ENCODE measurements at places on chromosomes 13 and 19. TPM values are rescaled to one million over a fixed set of nuclear protein-coding genes. Genes with fewer than 3 reads are reported as not detected.

DNA sequence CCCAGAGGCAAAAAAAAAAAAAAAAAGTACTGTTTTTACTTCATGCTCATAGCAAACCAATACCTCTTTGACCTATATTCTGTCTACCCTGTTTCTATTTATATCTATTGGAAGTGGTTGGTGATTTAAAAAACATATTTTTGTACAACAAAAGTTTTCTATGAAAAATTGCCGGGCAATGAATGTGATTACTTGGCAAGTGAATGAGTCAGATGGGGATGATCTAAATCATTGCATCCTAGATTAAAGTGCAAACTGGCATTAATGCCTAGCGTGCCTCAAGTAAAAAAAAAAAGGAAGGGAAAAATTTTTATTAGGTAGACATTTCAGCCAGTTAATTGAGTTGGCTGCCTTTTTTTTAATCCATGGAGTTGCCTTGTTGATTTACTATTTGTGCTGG, 500.6 kb downstream of the KCTD12 start:
- DNase-seq = no peak
- no peaks in the 10 kb centered on the region for H3K27me3 ChIP-seq
- H3K27ac ChIP-seq = no peak overlapping the region
- H3K4me3 ChIP-seq = no peak overlapping the region
- no peaks in the 10 kb centered on the region for H3K4me1 ChIP-seq

GRCh38 chr13:91546900-91547299, 148.5 kb downstream of the GPC5 start:
- H3K36me3 ChIP-seq = no peaks in the 10 kb centered on the region
- no peak overlapping the region for H3K4me3 ChIP-seq
- H3K4me1 ChIP-seq = no peaks in the 10 kb centered on the region
- H3K27me3 ChIP-seq = no peaks in the 10 kb centered on the region
- no peak overlapping the region for H3K27ac ChIP-seq

DNA sequence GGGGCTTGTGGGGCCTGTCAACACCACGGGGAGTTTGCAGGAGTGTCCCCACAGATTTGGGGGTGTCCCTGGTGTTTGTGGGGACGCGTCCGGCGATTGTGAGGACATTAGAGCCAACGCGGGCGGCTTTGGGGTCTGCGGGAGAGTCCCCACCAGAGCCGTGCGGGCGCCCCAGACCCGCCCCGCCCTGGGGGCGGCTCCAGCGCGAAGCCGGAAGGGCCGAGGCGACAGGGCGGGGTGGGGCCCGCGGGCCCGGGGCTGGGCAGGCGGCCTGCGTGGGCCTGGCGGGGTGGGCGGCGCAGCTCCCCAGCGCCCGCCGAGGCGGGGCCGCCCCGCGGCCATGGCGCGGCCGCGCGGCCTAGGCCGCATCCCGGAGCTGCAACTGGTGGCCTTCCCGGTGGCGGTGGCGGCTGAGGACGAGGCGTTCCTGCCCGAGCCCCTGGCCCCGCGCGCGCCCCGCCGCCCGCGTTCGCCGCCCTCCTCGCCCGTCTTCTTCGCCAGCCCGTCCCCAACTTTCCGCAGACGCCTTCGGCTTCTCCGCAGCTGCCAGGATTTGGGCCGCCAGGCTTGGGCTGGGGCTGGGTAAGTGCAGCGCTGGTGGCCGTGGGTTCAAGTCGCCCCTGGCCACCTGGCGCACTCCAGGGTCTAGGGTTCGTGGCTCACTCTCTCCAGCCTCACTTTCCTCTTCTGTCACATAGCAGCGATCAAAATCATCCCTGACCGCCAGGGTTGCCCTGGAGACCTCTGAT, 10.3 kb downstream of the PDE4A start:
- H3K4me1 ChIP-seq = peaks cover 27% of the 10 kb centered on the region
- no peaks in the 10 kb centered on the region for H3K36me3 ChIP-seq
- no peak for DNase-seq
- H3K4me3 ChIP-seq = peak overlapping the region; percentile 47
- H3K27ac ChIP-seq = no peak overlapping the region
- H3K27me3 ChIP-seq = no peaks in the 10 kb centered on the region

- no peak overlapping the region for H3K4me3 ChIP-seq
- no peaks in the 10 kb centered on the region for H3K27me3 ChIP-seq
- H3K27ac ChIP-seq = peak overlapping the region; percentile 87
- DNase-seq = no peak
- H3K4me1 ChIP-seq = peaks cover 14% of the 10 kb centered on the region
- H3K36me3 ChIP-seq = no peaks in the 10 kb centered on the region
These were observed 709.0 kb upstream of the ARGLU1 start for GRCh38 chr13:107276936-107277335.

DNA sequence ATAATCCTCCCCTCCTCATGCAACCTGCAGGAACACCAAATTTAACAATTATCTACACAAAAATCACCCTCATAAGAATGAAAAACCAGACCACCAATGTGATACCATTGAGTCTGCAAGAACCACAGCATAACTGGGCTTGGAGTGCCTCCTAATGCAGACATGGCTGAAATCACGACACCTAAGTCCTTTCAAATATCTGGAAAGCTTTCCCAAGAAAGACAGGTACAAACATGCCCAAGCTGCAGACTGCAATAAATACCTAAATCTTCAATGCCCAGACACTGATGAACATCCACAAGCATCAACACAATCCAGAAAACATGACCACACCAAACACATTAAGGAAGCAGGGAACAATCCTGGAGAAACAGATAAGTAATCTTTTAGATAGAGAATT, 417.1 kb downstream of the LMO7 start:
- no peak overlapping the region for H3K4me3 ChIP-seq
- DNase-seq = no peak
- H3K36me3 ChIP-seq = no peaks in the 10 kb centered on the region

DNA sequence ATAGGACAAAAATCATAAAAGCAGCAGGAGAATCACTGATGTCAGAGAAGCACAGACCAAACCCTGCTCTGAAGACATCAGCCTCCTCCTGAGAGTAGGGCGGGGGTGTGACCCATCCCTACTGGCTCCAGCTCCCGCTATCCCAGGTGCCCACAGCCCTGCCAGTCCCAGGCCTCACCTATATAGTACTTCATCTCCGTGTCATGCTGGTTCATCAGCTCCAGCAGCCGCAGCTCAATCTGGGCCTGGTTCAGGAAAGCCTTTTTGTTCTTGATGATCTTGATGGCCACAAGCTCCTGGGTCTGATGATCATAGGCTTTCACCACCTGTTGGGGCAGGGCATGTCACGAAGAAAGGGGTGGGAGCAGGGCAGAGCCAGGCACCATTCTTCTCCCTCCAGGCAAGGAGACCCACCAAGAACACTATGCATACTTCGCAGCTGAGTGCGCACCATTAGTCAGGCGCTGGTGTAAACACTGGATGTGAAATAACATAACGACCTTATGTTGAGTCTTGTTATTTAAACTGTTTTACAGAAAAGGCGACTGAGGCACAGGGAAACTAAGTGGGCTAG, 4.2 kb downstream of the DYRK1B start:
- no peaks in the 10 kb centered on the region for H3K27me3 ChIP-seq
- H3K36me3 ChIP-seq = peaks cover 36% of the 10 kb centered on the region
- DNase-seq = no peak
- H3K4me1 ChIP-seq = peaks cover 10% of the 10 kb centered on the region

- H3K4me3 ChIP-seq = no peak overlapping the region
- no peak overlapping the region for H3K27ac ChIP-seq
- H3K4me1 ChIP-seq = peaks cover 18% of the 10 kb centered on the region
- no peak for DNase-seq
- peaks cover 2% of the 10 kb centered on the region for H3K36me3 ChIP-seq
These were observed 8.6 kb downstream of the SPHK2 start for GRCh38 chr19:48627865-48628314.

The PLPPR3 gene
- 1.2 TPM for total RNA-seq

DNA sequence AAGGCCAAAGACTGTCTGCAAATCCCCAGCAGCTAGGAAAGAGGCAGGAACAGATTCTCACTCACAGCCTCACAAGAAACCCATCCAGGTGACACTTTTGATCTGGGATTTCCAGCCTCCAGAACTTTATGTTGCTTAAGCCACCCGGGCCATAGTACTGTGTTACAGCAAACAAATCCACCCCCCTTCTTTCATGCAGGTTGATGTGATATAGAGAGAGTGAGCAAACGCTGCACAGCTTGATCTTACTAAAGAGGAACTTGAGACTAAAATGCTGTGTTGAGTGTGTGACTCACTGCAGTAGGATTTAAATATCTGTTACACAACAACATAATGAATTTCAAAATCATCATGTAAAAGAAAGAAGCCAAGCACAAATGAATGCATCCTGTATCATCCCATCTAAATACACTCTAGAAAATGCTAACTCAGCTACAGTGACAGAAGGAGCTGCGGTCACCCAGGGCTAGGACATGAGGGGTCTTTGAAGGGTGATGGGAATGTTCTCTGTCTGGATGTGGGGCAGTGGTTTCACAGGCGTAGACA, 32.2 kb downstream of the RCBTB2 start:
- H3K27ac ChIP-seq = no peak overlapping the region
- H3K36me3 ChIP-seq = no peaks in the 10 kb centered on the region

- H3K27me3 ChIP-seq = no peaks in the 10 kb centered on the region
- no peak overlapping the region for H3K27ac ChIP-seq
- H3K4me1 ChIP-seq = no peaks in the 10 kb centered on the region
- H3K36me3 ChIP-seq = peaks cover 6% of the 10 kb centered on the region
- no peak overlapping the region for H3K4me3 ChIP-seq
- no peak for DNase-seq
These were observed 11.6 kb upstream of the ISYNA1 start for GRCh38 chr19:18449552-18449951.

The ANGPTL4 gene
- 4.6 TPM for total RNA-seq

DNA sequence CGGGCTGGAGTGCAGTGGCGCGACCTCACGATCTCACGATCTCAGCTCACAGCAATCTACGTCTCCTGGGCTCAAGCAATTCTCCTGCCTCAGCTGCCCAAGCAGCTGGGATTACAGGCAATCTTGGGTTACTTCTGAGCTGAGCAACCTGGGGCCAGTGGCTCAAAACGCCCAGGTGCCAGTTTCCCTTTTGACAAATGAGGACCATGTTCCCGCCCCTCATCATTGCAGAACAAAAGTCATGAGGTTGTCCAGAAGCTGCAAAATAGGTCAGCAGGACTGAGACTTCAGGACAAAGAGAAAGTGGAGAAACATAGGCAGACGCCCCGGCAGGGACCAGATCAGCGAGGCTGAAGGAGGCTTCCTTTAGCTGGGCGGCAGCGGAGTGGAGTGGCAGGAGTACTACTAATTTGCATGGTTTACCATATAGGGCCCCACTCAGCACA, 3.3 kb upstream of the ADGRE5 start:
- no peak overlapping the region for H3K27ac ChIP-seq
- H3K4me1 ChIP-seq = peaks cover 11% of the 10 kb centered on the region
- DNase-seq = no peak
- H3K4me3 ChIP-seq = no peak overlapping the region
- H3K36me3 ChIP-seq = no peaks in the 10 kb centered on the region

All from endothelial cell of umbilical vein (primary cell).